ENCODE measurements at places on chromosomes 2 and 18.

DNA sequence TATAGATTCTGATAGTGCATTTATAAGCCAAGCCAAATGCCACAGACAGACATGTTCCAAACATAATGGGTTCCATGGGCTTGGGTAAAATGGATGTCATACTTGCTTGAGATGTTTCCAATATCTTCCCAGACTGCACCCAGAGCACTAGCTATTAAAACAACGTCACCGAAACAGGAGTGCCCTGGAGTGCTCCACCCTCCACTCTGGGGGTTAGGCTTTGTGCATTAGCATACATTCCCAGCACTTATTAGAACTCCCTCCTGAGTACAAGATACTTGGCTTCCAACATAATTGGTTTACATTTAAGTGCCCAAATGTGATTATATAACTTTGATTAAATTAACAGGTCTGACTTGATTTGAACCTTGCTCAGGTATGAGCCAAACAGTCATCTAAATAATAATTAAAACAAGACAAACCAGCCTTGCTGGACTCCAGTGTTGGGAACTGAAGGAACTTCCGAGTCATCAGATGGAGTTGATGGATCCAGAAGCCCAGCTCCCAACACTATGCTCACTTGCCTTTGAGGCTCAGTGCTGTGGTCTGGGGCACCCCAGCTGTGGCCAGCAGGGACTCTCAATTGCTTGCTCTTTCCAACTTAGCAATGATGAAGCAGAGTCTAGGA, 60.5 kb upstream of the LGALSL start:
- no peak for DNase-seq

GRCh38 chr18:70732188-70732587, 443.3 kb downstream of the SOCS6 start:
- DNase-seq = no peak

DNA sequence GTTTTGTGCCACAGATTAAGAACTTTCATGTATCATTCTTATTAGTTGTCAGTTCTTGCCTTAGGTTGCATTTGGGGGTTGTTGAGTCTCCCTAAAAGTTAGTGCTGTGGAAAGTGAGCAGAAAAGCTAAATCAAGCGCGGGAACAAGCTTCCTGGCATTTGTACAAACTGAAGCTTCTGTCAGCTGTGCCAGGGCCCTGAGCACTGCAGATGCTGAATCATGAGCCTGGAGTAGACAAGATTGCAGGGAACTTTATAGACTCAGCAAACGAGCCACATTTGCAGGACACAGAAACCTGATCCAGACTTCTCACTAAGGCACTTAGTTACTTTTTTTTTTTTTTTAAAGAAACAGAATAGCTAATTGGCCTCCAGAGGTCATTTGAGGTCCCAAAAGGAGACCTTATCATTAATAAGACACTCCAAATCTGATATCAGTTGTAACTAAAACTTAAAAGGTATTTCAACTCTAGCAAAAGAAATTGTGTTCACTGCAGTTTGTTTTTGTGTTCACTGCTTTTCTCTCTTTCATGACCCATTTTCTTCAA, 88.7 kb downstream of the ADAM23 start:
- DNase-seq = no peak

DNA sequence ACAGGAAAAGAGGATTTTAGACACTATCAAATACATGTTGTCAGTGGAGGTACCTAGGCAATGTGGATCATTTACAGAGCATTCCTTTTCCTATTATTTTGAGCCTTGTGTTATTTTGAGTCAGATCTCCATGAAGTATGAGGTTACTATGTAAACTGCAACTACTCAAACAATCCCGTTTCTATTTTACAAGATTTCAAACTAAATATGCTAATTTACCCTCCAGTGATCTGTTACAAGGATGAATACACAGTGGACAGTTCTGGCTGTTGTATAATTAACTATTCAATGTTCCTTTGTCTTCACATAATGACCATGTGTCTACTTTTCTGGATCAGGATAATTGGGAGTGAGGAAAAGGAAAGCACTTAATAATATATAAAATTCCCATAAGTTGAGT, 4.6 kb downstream of the HOXD1 start:
- DNase-seq = no peak

GRCh38 chr2:142981069-142981378, 103.6 kb downstream of the KYNU start:
- no peak for DNase-seq

- peak; percentile 27 for DNase-seq
These were observed 48.6 kb downstream of the SMAD2 start for GRCh38 chr18:47881752-47882455.

- DNase-seq = no peak
These were observed 97.2 kb upstream of the SCN7A start for GRCh38 chr2:166591226-166591625.

- DNase-seq = no peak
These were observed 614.1 kb upstream of the VRK2 start for GRCh38 chr2:57432528-57432927.

GRCh38 chr2:205527801-205528200, 154.5 kb upstream of the NRP2 start:
- DNase-seq = no peak

GRCh38 chr2:196143730-196144131, 27.6 kb downstream of the STK17B start:
- no peak for DNase-seq

DNA sequence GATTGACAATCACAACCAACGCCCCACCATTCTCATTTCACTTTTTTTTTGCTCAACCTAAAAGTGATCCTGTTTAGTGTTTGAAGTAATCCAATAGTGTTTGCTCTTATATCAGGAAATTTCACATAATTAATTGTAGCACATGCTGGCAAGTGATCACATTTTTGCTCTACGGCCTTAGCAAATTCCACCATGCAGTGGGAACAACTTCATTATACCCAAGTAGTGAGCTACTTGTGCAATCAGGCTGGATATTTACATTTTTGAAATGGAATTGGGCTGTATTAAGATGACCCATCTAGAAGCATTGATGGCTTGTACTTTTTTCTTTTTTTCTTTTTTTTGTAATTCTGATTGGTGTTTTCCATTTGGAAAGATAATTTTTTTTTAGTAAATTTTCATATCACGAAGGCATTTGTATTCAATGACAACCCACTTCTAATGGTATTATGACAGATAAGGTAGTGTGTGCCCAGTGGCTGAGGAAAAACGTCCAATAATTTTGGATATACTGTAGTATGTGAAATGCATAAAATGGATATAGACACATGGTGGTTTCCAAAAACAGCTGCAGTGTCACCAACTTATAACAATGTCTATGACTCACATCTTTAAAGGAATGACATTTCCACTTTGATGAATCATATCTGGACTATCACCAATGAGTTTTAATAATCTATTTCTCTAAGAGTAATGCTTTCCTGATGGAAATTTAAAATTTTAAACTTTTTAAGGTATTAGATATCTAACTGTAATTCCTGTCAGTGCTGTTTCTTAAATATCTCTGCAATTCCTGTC, 130.6 kb downstream of the COL6A3 start:
- DNase-seq = no peak

DNA sequence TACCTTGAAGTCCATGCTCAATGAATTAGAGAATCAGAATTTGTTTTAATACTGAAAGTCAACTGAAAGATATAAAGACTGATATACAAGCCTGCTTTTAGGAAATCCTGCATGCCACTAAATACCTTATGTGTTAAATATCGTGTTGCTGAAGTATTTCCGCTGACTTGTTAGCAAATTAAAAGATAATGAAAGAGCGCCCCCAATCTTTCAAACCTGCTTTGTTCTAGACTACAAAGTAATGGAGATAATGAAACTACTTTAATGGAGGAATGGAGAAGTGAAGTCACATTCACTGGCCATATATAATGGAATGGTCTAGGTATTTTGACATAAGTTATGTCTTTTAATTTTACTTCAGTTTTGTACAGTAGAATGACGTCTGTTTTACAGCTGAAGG, 95.7 kb downstream of the ASXL3 start:
- no peak for DNase-seq
